Neural progenitor cell (in vitro differentiated cells): ENCODE measurements at places on chromosomes 3 and 15. TPM values are rescaled to one million over a fixed set of nuclear protein-coding genes. Genes with fewer than 3 reads are reported as not detected.

DNA sequence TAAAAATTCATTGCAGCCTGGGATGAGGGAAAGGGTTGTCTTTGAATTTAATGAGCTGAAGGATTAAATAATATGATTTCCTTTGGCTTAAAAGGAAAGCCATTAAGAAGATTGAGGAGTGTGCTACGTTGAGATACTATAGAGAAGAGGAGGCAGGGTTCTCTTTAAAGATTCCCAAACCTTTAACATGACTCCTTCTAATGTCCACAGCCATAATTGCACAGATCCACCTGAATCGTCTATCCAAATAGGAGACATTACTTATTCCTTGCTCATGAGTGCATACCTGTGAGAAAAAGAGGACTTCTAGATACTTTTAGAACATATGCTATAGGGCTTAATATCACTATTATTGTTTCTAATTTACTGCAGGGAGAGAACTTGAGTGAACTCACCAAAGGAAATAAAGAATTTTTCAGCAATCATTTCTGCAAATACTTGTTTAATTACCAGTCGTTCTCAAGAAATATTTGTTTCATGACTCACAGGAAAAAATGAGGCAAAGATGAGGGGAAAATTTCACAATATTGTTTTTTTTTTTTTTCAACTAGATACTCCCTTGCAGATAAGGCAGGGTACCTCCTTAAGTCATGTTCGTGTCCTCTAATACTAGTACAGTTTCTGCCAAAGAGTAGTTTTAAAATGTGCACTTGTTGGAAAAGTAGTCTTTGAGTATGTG lies 8.9 kb upstream of the SUCNR1 start:
- no peak for DNase-seq

DNA sequence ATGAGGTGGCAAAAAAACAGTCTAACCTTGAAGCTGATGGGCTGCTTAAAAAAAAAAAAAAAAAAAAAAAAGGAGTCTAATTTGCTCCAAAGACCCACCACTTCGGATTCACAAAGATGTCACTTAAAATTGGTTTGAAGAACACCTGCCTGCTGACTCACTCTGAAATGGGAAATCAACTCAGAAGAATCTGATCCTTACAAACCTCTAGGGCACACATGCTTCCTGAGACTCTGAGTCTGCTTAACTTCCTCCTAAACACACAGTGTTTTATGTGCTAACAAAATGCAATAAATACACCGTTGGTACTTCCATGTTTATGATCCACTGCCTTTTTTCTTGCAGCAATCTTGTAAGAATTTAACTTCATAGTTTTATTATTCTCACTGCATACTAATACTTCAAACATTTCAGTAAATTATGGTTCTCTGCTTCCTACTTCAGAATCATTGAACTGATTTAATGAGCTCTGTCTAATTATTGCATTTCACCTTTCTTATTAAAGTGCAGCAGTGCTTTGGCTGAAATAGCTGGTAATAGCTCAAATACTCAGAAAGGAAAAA lies 73.0 kb upstream of the FRMD4B start:
- no peak for DNase-seq

TNFSF10 gene
- total RNA-seq: not detected in 2 replicates

GRCh38 chr15:72475674-72476073 lies 1.5 kb downstream of the ARIH1 start:
- no peak for DNase-seq

- no peak for DNase-seq
Measured at GRCh38 chr3:99909714-99910495, 92.2 kb downstream of the CMSS1 start.

DNA sequence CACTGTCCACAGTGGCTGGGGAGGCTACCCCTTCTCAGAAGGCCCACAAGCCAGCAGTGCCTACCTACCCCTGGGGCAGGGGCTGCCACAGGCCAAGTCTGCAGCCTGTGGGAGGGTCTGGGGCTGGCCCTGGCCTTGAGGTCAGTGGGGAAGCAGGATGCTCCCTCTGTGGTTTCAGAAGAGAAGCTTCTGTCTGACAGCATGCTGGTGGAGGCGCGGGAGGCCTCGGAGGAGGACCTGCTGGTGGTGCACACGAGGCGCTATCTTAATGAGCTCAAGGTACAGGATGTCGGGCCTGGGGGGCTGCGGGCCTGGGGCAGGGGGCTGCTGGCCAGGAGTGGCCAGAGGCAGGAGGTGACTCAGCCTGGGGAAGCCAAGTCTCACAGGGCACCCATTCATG lies 3.2 kb downstream of the HDAC11 start:
- no peak for DNase-seq

DNA sequence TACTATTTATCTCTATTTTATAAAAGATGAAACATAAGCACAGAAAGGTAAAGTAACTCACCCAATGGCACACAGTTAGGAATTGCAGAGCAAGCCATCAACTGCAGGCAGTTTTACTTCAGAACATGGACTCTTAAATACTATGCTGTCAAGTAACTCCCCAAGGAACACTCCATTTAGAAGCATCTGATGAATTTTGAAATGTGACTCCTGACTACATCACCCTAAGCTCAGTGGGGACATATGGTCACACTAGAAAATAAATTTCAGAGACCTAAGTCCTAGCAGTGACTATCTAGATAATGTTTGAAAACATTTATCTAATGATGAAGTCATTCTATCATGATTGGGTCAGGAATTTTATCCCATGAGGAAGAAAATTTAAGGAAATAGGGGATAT lies 272.8 kb upstream of the ARRDC4 start:
- no peak for DNase-seq

GRCh38 chr15:65374821-65375401 lies 2.9 kb downstream of the IGDCC3 start:
- DNase-seq: peak; percentile 38

LRRC49 gene
- total RNA-seq: 33.5 and 62.4 TPM in 2 replicates

DNA sequence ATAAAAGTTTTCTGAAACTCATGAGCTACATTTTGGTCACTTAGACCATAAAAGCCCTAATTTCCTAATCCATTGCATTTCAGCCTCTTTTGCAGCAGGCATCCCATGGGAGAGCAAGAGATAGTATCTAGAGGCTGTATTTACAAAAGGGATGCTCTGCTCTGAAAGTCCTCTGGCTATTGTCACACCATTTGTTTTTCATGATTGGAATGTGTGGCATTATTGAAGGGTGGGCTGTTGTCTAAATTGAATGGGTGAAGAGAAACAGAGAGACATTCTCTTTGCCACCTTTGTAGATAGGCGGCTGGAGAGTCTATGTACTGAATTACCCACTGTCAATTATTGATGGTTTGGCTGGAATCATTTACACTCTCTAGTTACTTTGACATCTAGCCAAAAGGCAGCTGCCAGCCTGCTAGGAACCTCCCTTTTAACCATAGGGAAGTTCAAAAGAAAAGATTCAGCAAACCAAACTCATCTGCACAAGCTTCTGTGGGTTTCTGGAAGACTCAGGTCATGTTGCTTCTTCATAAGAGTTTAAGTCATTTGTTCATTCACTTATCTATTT lies 89.8 kb upstream of the RARB start:
- peak; percentile 15 for DNase-seq

GRCh38 chr3:23573827-23574226 lies 231.9 kb upstream of the UBE2E1 start:
- no peak for DNase-seq

SPSB4 gene
- 4.9 and 10.7 TPM in 2 replicates for total RNA-seq
